ENCODE measurements at places on chromosomes 6 and 20.

DNA sequence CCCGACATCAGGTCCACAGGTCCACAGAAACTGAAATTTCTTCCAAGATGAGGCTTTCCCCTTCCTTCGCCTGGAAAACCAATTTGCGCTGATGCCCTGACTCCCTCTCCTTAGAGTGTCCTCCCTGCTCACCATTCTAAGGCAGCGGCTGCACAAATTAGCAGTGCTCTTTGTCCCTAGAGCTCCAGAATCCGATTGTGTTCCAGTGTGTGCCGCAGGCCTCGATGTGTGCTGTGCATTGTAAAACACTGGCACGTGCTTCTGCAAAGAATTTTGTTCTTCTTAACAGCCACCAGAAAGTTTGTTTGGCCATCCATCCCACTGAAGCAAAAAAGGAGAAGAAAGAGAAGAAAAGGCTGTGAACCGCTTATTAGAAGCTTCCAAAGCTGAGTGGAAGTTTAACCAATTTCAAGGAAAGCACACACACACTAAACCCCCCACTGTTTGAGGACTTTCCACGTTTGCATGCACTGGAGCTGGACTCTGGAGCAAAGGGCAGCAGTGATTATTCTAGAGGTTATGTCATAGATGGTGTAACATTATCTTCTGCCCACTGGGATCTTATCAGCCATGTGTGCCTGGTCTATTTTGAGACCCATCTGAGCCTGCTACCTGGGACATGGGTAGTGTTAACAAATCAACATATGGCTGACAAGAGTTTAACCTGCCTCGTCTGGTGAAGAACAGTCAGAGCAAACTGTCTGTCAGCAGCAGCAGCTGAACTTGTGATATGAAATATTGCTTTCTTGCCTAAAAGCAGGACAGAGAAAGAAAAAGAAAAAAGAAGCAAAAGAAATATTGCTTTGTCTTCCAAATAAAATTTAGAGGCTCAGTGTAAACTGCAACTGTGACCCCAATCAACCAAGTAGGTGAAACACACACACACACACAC lies 64.9 kb upstream of the RREB1 start:
- no peak for DNase-seq

DNA sequence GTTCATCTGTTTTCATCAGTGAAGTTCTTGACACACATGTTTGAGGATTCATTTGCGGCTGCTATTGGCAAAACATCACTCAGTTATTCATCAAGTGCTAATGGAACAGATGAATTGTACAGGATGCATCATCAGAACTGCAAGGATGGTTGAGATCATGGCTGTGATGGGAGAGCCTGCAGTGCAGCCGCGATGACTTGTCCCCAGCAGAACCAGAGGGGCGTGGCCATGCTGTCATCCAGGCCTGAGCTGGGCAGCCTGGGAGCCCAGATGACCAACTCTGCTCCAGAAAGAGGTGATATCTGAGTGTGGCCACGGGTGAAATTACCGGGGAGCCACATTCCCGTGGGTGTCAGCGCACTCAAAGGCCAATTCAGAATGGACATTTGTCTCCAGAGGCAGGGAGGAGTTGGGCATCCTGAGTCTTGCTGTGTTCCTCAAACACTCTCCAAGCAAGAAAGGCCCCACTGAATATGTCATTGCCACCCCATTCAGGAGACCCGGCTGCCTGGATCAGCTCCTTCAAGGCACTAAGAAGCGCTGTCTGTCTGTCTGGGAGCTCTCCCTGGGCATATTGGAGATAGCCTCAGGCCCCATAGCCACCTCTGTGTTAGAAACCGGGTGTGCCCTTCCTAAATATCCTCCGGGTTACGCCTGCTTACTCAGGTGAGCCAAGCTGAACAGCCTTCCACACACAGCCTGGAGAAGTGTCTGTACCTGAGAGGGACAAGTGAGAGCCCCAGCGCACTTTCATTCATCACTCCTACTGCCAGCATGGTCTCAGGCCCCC lies 66.7 kb downstream of the SYNDIG1 start:
- no peak for DNase-seq

DNA sequence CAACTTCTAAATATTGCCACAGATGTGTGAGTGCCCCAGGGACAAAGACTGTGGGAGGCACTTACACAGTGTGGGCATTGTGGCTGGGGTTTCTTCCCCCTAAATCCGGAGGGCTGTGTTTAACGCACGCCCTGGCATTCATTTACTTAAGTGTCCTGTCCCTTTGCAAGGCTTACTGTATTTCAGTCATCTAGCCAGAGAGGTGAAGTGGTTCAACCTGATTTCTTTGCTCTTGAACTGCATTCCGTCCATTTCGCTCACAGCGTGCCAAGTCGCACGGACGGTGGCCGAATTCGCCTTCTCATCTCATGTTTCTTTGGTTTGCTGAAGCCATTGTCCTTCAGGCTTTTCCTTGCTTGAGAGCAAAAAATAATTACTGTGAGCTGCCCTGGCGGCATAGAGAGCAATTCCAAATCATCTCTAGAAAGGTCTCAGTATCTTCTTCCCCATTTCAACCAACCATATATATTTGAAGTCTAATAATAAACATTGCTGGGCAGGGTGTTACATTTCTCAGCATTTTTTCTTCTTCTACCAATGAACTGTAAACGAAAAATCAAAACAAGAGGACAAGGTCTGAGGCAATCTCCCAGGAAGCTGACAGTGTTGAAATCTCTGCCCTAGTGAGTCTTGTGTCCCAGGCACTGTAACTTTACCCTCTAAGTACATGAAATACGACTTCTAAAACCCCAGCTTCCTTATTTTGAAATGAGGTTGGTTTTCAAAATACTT lies 16.9 kb downstream of the SYTL3 start:
- DNase-seq, result no peak

- no peak for DNase-seq
Observed at GRCh38 chr6:163404825-163405265, 9.7 kb upstream of the QKI start.

DNA sequence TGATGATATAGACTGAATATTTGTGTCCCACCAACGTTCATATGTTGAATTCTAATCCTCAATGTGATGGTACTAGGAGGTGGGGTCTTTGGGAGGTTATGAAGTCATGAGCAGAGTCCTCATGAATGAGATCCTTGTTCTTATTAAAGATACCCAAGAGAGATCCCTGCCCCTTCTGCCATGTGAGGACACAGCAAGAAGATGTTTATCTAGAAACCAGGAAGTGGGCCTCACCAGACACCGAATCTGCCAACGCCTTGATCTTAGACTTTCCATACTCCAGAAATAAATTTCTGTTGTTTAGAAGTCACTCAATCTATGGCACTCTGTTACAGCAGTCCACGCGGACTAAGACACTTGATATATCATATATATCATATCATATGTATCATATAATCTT lies 67.7 kb upstream of the GCM1 start:
- DNase-seq, result no peak
